ENCODE measurements at places on chromosomes 5 and 9.

- DNase-seq: no peak
Observed at GRCh38 chr5:82931110-82931509, 146.1 kb downstream of the TMEM167A start.

DNA sequence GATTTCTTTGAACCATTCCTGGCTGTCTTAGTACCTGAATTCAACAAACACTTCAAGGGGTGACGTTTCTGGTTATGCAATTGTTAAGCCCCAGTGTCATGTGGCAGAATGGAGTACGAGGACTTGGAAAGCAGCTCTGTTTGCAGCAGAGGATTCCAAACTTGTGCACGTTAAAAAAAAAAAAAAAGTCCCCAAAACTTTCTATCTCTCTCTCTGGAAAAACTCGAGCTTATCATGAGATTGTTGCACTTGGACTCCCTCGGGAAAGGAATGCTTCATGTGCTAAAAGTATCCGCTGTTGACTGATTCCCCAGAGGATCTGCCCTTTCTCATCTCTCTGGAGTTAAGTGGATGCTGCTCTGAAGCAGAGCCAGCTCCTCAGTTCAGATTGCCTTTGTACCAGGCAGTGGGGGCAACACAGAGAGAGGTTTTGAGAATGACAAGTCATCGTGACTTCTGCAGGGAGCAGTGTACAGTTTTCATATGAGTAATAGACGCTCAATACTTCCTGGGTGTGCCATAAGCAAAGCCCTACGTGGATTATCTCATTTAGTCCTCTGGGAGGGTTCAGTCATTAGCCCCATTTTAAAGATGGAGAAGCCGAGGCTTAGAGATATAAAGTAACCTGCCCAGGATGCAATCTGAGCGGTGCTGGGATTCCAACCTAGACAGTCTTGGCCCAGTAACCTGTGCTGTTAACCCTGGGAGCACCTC, 28.1 kb downstream of the TMOD1 start:
- DNase-seq: no peak

GRCh38 chr5:1344975-1345838, at the start of gene CLPTM1L:
Gene CLPTM1L, minus strand, starts transcription at chr5:1345099. Its CDS starts 258 bp downstream, at chr5:1344841.
- peak; percentile 62 for DNase-seq

GRCh38 chr5:21807953-21808352, 1045.2 kb downstream of the CDH12 start:
- no peak for DNase-seq

- no peak for DNase-seq
Observed at GRCh38 chr5:95610546-95610945, 9.3 kb upstream of the GPR150 start.

DNA sequence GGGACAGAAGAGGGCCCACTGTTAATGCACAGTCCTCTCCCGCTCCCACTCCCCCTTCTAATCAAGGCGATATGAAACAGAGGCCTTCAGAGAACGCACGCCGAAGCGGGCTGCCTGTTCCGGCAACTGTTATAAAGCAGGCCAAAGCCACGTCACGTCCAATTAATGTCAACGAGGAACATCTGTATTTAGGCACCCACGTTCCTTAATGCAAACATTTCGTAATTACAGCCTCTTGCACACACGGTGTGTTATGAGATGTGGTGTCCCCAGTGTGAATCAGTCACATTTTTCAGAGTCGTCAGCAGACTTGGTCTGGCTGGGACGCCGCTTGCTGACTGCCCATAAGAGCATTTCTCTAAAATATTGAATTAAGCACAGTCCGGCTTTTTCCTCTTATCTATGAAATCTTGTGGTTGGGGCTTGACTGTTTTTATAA, 339.0 kb downstream of the NSG2 start:
- DNase-seq: no peak

DNA sequence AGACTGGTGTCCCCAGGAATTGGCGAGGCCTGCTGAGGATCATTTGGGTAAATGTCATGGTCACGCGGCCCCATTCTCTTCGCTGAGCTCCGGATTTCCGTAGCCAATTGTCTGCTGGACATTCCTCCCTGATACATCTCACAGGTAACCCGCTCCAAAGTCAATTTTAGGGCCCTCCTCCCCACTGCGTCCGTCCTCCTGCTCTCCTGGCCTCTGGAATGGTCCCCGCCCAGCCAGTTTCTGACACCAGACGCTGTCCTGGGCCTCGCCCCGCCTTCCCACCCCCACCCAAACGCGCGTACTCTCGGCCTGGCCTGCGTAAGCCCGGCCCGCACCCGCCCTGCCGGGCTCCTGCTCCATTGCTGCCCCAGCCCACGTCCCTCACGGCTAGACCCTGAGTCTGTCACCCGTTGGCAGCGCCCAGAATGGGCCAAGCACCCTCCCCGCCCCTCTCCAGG, 202.0 kb downstream of the AUH start:
- DNase-seq: no peak

GRCh38 chr5:14685757-14686156, 21.2 kb downstream of the OTULIN start:
- DNase-seq: no peak

GRCh38 chr5:173065155-173065554, 9.0 kb downstream of the CREBRF start:
- no peak for DNase-seq

- no peak for DNase-seq
Observed at GRCh38 chr5:36978196-36978595, 101.6 kb downstream of the NIPBL start.

DNA sequence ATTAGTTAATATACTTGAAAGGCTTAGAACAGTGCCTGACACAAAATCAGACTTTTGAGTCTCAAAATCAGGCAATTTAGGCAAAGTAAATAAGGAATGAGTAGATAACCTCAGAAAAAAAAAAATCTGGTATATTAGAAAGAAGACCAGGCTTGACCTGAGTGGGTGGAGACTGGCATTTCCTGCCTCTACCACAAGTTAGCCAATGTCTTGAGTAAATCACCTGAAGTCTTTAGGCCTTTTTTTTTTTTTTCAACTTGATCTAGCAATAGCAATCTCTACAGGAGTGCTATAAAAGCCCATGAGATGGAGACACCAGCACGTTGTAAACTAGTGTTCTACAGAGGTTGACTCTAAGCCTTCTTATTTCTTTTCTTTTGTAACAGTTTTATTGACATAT, 104.2 kb upstream of the RASEF start:
- DNase-seq: no peak

DNA sequence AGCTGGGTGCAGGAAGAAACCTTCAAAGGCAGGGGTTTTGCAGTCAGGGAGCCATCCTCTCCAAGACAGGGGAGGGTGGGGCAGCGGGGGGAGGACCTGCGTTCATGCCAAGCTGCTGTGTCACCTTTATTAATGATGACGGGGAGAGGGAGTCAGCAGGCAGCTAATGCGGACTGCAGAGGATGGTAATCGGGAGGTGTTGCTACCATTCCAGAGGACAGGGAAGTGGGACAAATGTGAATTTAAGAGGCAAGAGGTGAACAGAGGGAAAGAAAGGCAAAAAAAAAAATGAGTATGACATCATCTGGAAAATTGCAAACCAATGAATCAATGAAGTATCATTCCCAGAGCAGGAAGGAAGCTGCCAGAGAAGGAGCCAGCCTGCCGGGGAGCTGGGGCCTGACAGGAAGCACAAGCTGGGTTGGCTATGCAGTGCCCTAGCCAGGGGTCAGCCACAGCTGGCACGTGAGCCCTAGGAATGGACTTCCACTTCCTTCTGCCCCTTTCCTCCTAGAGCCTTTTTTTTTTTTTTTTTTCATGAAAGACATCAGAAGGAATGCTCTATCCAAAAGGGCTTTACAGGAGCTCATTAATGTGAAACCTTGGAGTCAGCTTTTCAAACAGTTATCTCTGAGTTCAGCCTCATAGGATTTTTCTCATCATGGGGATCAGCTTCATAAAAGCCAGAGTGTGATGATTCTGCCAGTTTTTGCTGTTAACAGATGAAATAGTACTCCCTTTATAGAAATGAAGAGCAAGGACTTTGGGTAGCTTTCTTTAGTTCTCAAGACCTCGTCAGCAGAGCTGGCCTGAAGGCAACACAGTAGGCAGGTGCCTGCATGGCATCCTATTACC, 9.2 kb downstream of the INSYN2B start:
- DNase-seq: no peak

DNA sequence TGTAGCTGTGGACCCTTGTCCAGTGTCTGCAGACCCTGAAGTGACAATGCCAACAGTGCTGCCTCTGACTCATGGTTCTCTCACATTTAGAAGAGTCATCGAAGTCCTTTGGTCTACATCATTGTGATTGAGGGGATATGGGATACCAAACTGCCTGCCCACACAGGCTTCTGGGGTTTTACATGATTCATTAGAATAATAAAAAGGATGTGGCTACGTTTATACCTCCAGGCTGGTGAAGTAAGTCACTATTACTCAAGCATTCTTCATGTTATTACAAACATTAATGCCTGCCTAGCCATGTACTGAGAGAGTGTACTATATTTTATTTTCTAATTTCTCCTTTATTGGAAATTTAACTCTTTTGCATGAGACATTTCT, 365.7 kb downstream of the SPATA31D1 start:
- no peak for DNase-seq

DNA sequence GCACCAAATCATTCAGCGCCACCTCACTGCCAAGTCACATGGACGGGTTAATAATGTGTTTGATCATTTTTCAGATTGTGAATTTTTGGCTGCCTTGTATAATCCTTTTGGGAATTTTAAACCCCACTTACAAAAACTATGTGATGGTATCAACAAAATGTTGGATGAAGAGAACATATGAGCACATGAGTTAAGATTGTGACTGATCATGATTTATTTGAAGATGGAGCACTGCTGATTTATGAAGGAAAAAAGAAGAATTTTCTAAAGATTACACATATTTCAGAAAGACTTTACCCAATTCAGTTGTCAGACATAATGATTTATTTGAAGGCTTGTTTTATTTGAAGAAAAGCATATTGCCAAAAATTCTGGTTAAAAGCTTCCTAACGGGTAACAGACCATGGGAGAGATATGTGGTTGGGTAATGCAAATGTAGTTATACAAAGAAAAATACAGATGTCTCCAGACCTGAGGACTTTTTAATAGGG, 37.4 kb downstream of the TNFAIP8 start:
- no peak for DNase-seq

DNA sequence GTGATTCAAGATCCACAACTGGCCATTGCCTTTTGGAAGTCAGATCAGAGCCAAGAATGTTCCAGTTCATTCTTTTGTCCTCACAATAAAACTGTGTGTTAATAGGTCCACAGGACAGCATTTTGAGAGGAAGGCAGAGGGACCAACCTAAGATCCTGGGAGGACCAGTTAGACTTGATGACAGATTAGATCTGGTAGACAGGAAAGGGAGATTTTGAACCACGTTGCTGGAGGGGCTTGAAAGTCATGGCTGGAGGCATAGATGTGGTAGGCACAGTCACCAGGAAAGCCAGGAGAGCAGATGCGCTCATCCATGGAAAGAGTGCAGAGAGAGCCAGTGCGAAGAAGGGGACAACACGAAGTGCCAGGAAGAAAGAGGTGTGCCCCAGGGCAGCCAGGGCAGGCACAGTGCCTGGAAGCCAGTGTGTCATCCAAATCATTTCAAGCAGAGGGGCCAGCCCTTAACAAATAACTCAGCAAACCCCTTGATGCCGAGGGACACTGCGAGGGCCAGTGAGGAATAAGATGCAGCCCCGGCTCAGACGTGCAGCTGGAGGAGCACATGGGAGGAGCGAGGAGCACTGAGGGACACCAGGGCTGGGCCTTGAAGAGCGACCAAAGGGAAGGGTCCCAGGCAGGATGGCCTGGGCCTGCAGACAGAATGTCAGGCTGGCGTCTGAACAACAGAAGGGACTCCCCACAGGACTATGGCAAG, 12.8 kb upstream of the SLC2A8 start:
- no peak for DNase-seq

GRCh38 chr9:119349351-119349825, 19.8 kb downstream of the BRINP1 start:
- no peak for DNase-seq

DNA sequence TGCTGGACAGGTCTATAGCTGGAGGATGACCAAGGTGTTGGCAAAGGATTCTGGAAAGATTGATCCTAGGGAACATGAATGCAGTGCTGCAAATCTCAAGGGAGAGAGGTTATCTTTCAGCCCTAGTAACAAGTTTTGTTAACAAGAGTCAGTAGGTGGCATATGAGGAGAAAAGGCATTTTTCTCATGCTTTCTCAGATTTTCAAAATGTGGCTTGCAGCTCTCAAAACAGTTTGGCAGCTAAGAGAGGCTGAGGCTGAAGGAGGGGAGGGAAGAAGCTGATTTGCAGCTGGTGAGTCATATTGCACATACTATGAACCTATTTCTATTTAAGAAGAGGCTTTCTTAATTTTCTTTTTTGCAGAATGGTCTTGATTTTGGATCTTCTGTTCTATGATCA, 64.3 kb upstream of the PCA3 start:
- DNase-seq: no peak

GRCh38 chr9:137750566-137750965, 127.0 kb upstream of the CACNA1B start:
- DNase-seq: no peak

DNA sequence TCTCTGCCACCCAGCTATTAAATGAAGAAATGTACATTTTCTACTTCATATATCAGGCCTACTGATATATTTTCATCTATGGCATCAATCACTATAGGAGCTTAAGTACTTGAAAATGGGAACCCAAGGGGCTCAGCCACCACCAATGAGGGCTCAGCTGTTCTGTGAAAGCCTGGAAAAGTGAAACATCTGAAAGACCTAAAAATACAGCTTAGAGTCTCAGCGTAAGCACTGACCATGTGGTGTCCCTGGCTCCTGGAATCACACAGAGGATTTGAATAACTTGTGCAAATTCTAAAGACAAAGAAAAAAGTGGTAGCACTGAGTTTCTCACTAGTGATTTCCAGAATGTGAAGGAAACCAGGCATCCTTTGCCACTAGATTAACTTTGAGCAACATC, 64.5 kb downstream of the PTPRD start:
- DNase-seq: no peak

DNA sequence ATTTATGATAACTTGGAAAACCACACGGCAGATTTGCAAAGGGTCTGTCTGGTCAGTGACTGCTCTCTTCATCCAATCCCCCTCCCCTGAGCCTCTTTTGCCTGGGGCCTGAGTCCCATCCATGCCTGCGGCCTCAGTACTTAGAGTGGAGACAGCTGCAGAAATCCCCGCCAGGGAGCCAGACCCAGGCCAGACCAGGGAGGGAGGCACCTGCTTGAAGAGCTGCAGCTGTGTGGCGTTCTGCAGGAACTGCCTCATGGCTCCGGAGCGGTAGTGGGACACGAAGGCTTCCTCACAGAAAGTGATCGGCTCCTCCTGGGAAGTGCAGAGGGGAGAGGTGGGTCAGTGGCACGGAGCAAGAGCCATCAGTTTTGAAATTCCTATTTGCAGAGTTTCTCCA, 101.6 kb downstream of the CRB2 start:
- DNase-seq: no peak

DNA sequence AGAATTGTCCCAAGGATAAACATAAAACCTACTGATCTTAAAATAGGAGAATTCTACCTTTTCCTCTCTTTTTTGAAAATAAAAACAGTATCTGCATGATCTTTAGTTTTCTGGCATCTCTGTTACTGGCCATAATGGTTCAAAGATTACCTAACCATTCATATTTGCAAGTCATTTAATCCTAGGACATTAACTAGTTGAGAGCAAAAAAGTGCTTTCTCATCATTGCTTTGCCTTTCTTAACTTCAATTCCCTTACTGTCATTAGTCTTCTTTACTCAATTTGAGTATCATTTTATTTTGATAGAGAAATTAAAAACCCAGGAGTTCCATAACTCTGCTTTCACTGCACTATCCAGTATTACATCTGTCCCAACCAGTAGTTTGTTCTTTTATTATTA, 68.6 kb downstream of the RFX3 start:
- no peak for DNase-seq

- no peak for DNase-seq
Observed at GRCh38 chr5:65882278-65882677, 44.1 kb upstream of the ERBIN start.

- DNase-seq: no peak
Observed at GRCh38 chr5:55989860-55990259, 4.9 kb downstream of the IL6ST start.

All from stimulated activated CD4-positive, alpha-beta T cell treated with anti-CD3 and anti-CD28 coated beads, TNF-alpha, amount 100 ng/mL, for 1 hour (primary cell).